ENCODE measurements at places on chromosomes 3 and 15. TPM values are rescaled to one million over a fixed set of nuclear protein-coding genes. Genes with fewer than 3 reads are reported as not detected.
A peak's percentile ranks its signal among the peaks of the same experiment; 100 is the strongest.

DNA sequence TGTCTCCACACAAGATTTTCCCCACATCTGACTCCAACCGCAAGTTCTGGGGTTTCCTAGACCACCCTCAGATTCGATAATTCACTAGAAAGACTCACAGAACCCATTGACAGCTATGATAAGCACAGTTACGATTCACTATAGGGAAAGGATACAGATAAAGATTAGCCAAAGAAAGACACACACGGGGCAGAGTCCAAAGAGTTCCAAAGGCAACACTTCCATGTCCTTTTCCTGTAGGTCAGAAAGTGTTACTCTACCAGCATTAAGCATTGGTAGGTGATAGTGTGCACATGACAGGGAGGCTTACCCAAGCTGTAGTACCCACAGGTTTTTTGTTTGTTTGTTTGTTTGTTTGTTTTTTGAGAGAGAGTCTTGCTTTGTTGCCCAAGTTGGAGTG lies 48.1 kb downstream of the PHLDB2 start:
- no peaks in the 10 kb centered on the region for H3K36me3 ChIP-seq
- H3K27me3 ChIP-seq: no peaks in the 10 kb centered on the region
- no peak for DNase-seq
- peaks cover 35% of the 10 kb centered on the region for H3K4me1 ChIP-seq
- no peak overlapping the region for H3K27ac ChIP-seq
- no peak overlapping the region for H3K4me3 ChIP-seq

GRCh38 chr3:48026951-48027908 lies 11.0 kb upstream of the MAP4 start:
- no peaks in the 10 kb centered on the region for H3K27me3 ChIP-seq
- no peak overlapping the region for H3K4me3 ChIP-seq
- H3K36me3 ChIP-seq: no peaks in the 10 kb centered on the region
- no peak for DNase-seq
- no peaks in the 10 kb centered on the region for H3K4me1 ChIP-seq

Gene OCA2
- 0.49 TPM for polyA plus RNA-seq

- DNase-seq: no peak
- peaks cover 3% of the 10 kb centered on the region for H3K36me3 ChIP-seq
- H3K4me3 ChIP-seq: peak overlapping the region; percentile 81
- H3K27ac ChIP-seq: peak overlapping the region; percentile 97
- H3K27me3 ChIP-seq: no peaks in the 10 kb centered on the region
- peaks cover 46% of the 10 kb centered on the region for H3K4me1 ChIP-seq
Measured at GRCh38 chr15:90871716-90872485, 3.5 kb downstream of the FURIN start.

Gene PROK2
- polyA plus RNA-seq: 57.2 TPM

Gene SNRPN
- polyA plus RNA-seq: 97.1 TPM

- no peaks in the 10 kb centered on the region for H3K36me3 ChIP-seq
- no peak for DNase-seq
- no peak overlapping the region for H3K4me3 ChIP-seq
Measured at GRCh38 chr3:32432711-32433530, 41.3 kb downstream of the CMTM7 start.

Gene BCL6
- polyA plus RNA-seq: 137 TPM

- no peaks in the 10 kb centered on the region for H3K4me1 ChIP-seq
- H3K36me3 ChIP-seq: no peaks in the 10 kb centered on the region
- DNase-seq: no peak
- no peak overlapping the region for H3K4me3 ChIP-seq
Measured at GRCh38 chr15:71800190-71800589, 10.2 kb upstream of the NR2E3 start.

- H3K36me3 ChIP-seq: no peaks in the 10 kb centered on the region
- no peak for DNase-seq
- no peak overlapping the region for H3K27ac ChIP-seq
- no peaks in the 10 kb centered on the region for H3K27me3 ChIP-seq
- H3K4me1 ChIP-seq: no peaks in the 10 kb centered on the region
- H3K4me3 ChIP-seq: no peak overlapping the region
Measured at GRCh38 chr3:32097768-32098167, 8.7 kb upstream of the GPD1L start.

DNA sequence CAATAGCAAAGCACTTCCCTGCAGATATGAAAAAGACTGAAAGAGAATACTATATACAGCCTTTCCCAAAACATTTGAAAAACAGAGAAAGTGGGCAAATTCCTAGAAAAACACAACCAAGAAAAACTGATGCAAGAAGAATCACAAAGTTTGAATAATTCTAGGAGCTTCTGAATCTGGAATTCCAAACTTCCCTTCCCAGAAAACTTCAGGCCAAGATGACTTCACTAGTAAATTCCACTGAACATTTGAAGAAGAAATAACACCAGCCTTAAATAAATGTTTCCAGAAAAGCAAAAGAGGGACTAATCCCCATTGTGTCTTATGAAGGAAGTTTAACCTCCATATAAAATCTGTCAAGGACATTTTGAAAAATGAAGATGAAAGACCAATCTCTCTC lies 15.8 kb upstream of the NSMCE3 start:
- H3K27me3 ChIP-seq: no peaks in the 10 kb centered on the region
- no peak overlapping the region for H3K27ac ChIP-seq
- H3K4me1 ChIP-seq: peaks cover 16% of the 10 kb centered on the region

Gene FAM227B
- 3.3 TPM for polyA plus RNA-seq

GRCh38 chr3:54572197-54572895 lies 355.5 kb downstream of the LRTM1 start:
- H3K4me1 ChIP-seq: no peaks in the 10 kb centered on the region
- peaks cover 2% of the 10 kb centered on the region for H3K27me3 ChIP-seq
- H3K36me3 ChIP-seq: no peaks in the 10 kb centered on the region
- H3K4me3 ChIP-seq: no peak overlapping the region
- H3K27ac ChIP-seq: no peak overlapping the region
- DNase-seq: no peak

- no peaks in the 10 kb centered on the region for H3K27me3 ChIP-seq
- no peak for DNase-seq
- H3K27ac ChIP-seq: no peak overlapping the region
- no peak overlapping the region for H3K4me3 ChIP-seq
- no peaks in the 10 kb centered on the region for H3K4me1 ChIP-seq
- no peaks in the 10 kb centered on the region for H3K36me3 ChIP-seq
Measured at GRCh38 chr3:55158345-55158744, 230.5 kb upstream of the LRTM1 start.

Gene REC114
- not detected for polyA plus RNA-seq

- H3K4me1 ChIP-seq: no peaks in the 10 kb centered on the region
- no peaks in the 10 kb centered on the region for H3K36me3 ChIP-seq
- DNase-seq: no peak
Measured at GRCh38 chr15:90343302-90343790, 8.7 kb upstream of the ZNF774 start.

Gene LTF
- polyA plus RNA-seq: 99.4 TPM

DNA sequence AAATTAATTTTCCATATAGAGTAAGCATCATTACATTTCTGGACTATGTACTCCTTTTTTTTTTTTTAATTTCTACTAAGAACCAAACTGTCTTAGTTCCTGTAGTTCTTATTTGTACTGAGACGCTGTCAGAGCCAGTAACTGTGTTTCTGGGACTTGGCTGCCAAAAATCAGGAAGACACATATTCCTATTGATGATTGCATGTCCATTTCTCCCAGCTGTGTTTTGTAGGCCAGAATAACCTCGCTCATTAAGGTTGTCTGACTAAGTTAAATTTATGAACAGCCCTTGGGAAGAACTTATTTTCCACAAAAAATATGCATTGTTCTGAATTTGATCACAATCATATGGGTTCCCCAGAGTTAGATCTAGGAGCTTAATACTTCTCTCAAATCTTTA lies 29.5 kb downstream of the PLSCR5 start:
- H3K36me3 ChIP-seq: no peaks in the 10 kb centered on the region
- no peak overlapping the region for H3K4me3 ChIP-seq
- no peak for DNase-seq
- no peaks in the 10 kb centered on the region for H3K27me3 ChIP-seq
- H3K27ac ChIP-seq: no peak overlapping the region

DNA sequence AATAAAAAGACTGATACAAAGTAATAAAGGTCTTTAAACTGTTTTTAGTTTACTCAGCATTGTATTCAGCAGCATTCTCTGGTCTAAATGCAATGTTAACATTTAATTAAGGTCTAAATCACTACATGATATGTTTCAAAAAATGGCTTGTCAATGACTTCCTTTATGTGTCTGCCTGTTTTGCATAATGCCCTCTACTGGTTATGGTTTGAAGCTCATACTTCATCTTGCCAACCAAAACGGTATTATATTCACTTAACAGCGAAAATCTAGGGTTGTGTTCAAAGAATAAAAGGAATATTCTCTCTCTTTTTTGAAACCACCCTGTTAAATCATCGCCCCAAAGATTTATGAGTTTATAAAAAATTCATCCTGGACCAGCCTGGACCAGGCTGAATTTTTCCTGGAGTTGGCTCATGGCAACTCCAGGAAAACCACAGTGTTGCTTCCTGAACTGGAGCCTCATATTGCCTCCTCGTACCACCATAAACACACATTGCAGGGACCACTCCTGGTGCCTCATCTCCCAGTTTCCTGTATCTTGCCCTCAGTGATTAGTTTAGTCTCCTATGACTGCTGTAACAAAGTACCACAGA lies 6.7 kb upstream of the NCEH1 start:
- H3K27ac ChIP-seq: no peak overlapping the region
- no peak overlapping the region for H3K4me3 ChIP-seq
- no peaks in the 10 kb centered on the region for H3K27me3 ChIP-seq
- no peaks in the 10 kb centered on the region for H3K36me3 ChIP-seq

DNA sequence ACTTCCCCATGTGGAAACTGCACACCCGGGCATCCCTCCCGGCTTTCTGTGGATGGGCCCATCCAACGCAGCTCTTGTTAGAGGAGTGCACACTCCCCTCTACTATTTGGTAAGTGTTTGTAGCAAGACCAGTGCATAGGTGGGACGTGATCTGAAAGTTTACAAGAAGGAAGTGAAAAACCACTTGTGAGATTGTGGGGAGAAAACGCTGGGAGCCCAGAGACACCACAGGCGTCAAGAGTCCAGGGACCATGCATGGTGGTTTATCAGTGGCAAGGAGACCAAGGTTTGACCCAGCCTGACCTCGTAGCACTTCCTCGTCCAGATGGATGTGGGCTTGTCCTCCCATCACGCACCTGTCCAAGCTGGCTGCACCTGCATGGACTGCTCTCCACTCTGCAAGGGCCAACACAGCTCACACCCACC lies 51.6 kb downstream of the ATP10A start:
- no peak overlapping the region for H3K4me3 ChIP-seq
- no peak for DNase-seq
- no peaks in the 10 kb centered on the region for H3K4me1 ChIP-seq

Gene PLA1A
- polyA plus RNA-seq: 10.3 TPM

GRCh38 chr3:179526989-179527391 lies 35.7 kb upstream of the ACTL6A start:
- H3K4me3 ChIP-seq: no peak overlapping the region
- no peaks in the 10 kb centered on the region for H3K36me3 ChIP-seq
- H3K27me3 ChIP-seq: no peaks in the 10 kb centered on the region
- DNase-seq: peak; percentile 97
- peaks cover 24% of the 10 kb centered on the region for H3K4me1 ChIP-seq

DNA sequence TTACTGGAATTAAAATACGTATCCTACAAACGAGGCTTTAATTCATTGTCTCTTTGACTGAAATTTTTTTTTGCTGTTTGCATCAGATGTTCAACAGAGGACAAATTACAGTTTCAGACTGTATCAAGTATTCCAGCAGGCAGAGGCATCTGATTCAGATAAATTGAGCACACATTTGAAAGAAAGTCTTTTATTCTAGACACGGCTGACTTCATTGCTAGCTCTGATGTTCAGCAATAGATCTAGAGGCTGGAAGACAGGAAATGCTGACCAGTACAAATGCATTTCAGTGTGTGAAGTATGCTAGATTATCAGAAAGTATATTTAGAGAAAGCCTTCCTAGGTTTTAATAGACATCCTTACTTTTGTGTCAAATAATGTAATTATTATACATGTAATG lies 472.2 kb downstream of the NLGN1 start:
- no peak overlapping the region for H3K4me3 ChIP-seq
- no peak for DNase-seq
- H3K36me3 ChIP-seq: no peaks in the 10 kb centered on the region
- no peak overlapping the region for H3K27ac ChIP-seq
- H3K4me1 ChIP-seq: no peaks in the 10 kb centered on the region

Gene CCR9
- polyA plus RNA-seq: 0.09 TPM

GRCh38 chr15:89745131-89745530 lies 5.9 kb downstream of the MESP1 start:
- H3K4me3 ChIP-seq: no peak overlapping the region
- no peaks in the 10 kb centered on the region for H3K27me3 ChIP-seq
- H3K27ac ChIP-seq: no peak overlapping the region
- no peak for DNase-seq
- H3K36me3 ChIP-seq: no peaks in the 10 kb centered on the region

- DNase-seq: no peak
- H3K4me3 ChIP-seq: no peak overlapping the region
- no peaks in the 10 kb centered on the region for H3K27me3 ChIP-seq
- peaks cover 3% of the 10 kb centered on the region for H3K36me3 ChIP-seq
Measured at GRCh38 chr3:9216736-9217135, 32.7 kb downstream of the SRGAP3 start.

DNA sequence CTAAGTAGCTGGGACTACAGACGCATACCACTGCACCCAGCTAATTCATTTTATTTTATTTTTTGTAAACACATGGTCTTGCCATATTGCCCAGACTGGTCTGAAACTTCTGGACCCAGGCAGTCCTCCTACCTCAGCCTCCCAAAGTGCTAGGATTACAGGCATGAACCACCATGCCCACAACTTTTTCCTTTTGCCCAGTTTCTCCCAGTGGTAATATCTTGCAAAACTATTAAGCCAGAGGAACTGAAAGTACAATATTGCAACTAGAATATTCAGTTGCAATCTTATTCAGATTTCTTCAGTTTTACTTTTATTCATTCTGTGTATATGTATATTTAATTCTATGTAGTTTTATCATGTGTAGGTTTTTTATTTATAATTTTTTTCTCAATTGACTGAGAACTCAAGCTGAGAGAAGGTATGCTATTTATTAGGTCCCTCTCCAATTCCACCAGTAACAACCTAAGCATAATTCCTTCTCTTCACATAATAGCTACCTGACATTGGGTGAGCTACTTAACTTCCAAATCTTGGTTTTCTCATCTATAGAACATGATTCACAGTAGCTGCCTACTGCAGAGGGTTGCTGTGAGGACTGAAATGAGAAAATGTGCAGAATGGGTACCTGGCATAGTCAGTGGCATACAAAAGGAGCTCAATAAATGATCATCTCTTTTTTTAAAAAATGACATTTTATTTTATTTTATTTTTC lies 30.8 kb downstream of the KLHL18 start:
- no peaks in the 10 kb centered on the region for H3K27me3 ChIP-seq
- DNase-seq: no peak
- H3K27ac ChIP-seq: no peak overlapping the region
- H3K4me1 ChIP-seq: no peaks in the 10 kb centered on the region
- H3K36me3 ChIP-seq: peaks cover 2% of the 10 kb centered on the region
- H3K4me3 ChIP-seq: no peak overlapping the region

All from lung (tissue), 17 donors.